ENCODE measurements at places on chromosomes 16 and 17.
A peak's percentile ranks its signal among the peaks of the same experiment; 100 is the strongest.

- DNase-seq = no peak
Measured at GRCh38 chr17:17494870-17495535, 1.2 kb downstream of the RASD1 start.

GRCh38 chr17:31586946-31587345 is 195.5 kb downstream of the RAB11FIP4 start:
- no peak for DNase-seq

DNA sequence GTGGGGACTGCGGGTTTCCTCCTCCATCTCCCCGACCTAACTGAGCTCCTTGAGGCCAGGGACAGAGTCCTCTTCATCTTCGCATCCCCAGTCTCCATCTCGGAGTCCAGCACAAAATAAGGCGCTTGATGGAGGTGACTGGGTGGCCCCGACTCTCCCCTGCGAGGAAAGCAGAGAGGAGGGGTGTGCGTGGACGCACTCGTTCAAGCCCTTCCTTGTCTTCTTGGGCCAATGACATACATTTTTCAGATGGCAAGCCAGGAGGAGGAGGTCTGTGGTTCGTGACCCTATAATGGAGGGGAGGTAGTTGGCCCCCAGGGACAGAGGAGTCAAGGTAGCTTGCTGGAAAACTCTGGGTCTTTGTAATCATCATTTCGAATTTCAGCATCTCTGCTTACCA is 17.2 kb downstream of the CRISPLD2 start:
- no peak for DNase-seq

GRCh38 chr17:62140836-62141235 is 75.8 kb upstream of the MED13 start:
- no peak for DNase-seq

DNA sequence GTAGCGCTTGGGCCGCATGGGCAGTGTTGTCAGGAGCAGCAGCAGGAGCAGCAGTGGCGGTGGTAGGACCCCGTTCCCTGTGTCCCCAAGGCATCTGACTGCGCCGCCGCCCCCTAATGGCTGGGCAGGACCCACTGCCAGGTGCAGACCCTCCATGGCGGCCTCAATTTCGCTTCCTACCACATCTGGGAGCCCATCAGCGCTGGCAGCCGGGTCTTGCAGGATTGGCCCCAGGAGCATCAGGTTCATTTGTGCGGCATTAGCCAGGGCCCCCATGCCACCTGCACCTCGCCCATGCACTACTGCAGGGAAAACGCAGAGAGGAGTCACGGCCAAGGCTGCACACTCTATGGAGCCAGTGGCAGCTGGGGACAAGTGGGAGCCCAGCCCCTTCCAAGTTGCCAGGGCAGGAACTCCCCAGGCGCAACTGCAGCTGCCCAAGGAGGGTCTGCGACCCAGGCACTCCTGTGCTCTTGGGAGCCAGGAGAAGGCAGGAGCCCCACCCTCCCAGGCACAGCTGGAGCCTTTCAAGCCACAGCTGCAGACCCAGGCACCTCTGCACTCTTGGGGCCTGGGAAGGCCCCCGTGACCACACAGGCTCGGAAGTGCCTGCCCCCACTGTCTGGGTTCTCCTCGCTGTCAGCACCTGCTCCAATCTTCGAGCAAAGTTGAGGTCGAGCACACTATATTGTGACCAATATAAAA is 594.2 kb downstream of the KCNJ18 start:
- DNase-seq = no peak

DNA sequence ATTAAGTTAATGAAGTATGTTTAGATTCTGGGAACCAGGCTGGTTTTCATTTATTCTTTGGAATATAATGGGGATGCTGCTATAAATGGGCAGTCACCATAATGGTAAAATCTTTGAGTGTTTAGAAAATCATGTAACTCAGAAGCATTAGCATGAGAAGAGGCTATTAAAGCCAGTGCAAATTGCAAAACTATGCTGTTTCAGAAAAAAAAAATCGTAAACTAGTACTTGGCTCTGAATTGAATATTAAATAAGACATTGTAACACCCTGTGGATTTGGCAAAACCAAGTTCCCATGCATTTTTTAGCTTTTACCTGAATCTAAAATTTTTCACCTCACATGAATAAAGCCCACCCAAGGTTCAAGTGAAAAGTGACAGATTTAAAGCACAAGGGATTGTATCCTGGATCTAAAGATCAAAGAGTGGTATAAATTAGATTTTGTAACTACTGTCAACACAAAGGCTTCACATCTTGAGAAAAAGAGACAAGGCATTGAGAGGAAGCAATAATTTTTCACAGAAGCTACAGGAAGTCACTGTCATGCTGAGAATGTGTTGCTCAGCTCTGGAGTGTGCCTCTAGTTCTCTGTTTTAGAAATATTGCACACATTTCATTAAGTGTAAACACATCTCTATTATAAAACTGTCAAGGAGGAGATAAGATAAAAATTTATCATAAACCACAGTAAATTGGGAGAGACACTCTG is 142.2 kb downstream of the ABCA8 start:
- no peak for DNase-seq

DNA sequence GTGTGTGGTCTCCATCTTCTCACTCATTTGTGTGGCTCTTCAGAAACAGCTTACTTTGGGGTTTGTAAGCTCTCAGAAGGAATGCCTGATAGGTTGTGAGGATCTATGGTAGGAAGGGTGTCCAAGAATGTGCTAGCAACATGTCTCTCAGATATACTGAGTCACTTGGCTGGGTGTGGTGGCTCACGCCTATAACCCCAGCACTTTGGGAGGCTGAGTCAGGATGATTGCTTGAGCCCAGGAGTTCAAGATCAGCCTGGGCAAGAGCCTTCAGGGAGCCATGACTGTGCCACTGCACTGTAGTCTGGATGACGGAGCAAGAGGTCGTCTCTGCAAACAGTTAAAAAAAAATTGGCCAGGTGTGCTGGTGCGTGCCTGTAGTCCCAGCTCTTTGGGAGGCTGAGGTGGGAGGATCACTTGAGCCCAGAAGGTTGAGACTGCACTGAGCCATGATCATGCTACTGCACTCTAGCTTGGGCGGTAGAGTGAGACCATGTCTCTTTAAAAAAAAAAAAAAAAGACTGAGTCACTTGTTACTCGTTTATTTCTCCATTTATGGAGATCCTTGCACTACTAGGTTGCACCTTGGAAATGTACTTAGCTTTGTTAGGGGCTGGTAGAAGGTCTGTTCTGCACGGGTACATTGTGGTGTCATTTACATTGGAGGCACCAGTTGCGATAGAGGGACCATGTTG is 232.0 kb downstream of the SNX29 start:
- peak; percentile 16 for DNase-seq

DNA sequence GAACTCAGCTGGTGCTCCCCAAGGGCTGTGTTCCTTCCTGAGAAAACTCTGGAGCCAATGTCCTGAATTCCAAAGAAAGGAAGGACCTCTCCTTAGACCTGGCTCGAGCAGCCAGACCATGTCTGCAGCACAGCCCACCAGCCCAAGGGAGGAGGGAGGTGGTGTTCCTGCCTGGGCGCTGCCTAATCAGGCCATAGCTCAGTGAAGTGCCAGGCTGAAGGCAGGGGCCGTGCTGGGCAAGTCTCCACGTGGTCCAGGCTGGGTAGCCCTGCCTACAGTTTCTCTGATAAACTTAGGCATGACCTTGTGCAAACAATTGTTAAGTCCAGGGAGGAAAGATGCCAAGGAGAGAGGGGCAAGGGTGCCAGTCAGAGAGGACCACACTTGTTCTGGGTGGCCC is 76.8 kb downstream of the MPRIP start:
- DNase-seq = no peak

- DNase-seq = no peak
Measured at GRCh38 chr16:16989368-16989767, 481.4 kb downstream of the XYLT1 start.

DNA sequence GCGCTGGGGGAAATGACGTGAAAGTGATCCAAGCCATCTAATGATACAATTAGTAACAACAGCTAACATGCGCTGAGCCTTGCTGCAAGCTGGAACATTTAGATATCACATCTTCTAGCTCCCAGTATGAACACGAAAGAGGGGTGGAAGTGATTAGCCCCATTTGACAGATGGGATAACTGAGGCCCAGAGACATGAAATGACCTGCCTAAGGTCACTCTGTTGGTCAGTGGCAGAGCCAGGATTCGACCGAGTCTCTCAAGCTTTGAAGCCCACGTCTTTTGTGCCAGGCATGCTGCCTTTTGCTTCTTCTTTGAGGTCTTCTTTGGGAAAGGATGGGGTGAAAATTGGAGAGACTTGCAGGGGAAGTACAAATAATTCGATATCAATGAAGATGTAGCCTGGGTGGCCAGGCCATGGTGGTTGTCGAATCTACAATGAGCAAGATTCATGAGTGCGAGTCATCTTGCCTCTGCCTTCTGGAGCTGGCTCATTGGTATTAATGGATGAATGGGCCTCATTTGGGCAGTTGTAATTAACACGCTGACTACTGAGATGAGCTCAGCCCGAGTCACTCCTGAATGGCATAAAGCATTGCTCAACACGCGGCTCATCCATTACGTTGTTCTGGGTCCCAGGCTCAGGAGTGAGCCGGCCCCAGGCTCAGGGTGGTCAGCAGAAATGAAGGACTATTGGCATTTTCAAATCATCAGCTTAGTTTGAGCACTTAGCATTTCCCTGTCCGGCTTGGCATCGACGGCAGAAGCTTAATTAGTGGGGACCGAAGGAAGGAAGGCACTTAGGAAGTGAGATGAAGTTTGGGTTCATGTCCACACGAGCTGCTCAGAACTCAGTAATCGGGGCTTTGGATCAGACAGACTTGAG is 28.0 kb upstream of the GPRC5B start:
- DNase-seq = peak; percentile 62

DNA sequence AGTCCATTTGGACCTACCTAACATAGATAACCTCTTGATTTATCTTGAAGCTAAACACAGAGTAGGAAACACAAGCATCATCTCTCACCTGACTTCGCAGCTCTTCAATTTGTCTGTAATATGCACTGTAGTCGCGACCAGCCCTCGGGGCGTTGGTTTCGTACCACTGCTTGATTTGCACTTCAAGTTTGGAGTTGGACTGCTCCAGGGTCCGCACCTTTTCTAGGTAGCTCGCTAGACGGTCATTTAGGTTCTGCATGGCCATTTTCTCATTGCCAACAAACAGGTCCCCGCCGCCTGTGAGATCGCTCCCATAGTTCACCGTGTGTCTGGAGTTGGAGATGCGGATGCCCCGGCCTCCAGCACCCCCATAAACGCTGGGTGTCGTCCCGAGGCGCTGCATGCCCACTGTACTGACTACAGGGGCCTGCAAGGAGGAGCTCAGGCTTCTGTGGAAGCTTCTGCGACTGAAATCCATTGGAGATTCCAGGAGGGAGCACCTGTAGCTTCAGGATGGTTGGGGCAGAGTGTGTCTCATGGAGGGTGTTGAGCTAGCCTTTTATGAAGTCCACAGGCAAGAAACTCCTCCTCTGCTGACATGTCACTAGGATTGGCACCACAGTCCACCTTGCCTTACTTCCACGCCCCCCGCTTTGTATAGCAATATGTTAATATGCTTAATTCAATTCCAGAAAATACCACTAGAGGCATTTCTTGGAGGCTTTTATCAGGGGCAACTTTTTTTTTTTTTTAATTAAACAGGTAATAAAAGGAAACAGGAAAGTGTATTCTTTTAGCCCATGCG is at the start of gene KRT20:
Gene KRT20, minus strand, starts transcription at position 535 of the 805 bp plus-strand sequence. Its CDS starts 57 bp downstream, at position 478.
- no peak for DNase-seq

GRCh38 chr17:81334987-81335772 is 40.1 kb upstream of the SLC38A10 start:
- DNase-seq = no peak

GRCh38 chr16:87729266-87729954 is 36.4 kb downstream of the KLHDC4 start:
- DNase-seq = no peak

GRCh38 chr17:67076290-67076689 is 31.9 kb downstream of the CACNG1 start:
- no peak for DNase-seq

Measured in mammary epithelial cell (primary cell).